ENCODE measurements at places on chromosomes 5 and 9.

GRCh38 chr9:86093788-86094555 lies 5.4 kb downstream of the GOLM1 start:
- DNase-seq = no peak

- peak; percentile 4 for DNase-seq
Measured at GRCh38 chr9:5851445-5851844, 18.5 kb upstream of the ERMP1 start.

DNA sequence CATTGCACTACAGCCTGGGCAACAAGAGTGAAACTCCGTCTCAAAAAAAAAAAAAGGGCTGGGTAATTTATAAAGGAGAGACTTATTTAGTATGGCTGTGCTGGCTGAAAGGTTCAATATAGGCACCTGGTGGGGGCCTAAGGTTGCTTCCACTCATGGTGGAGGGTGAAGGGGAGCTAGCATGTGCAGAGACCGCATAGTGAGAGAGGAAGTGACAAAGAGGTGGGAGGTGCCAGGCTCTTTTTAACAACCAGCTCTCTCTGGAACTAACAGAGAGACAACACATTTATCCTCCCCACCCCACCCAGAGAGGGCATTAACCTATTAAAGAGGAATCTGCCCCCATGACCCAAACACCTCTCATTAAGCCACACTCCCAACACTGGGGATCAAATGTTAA lies 28.9 kb upstream of the SERINC5 start:
- DNase-seq = no peak

DNA sequence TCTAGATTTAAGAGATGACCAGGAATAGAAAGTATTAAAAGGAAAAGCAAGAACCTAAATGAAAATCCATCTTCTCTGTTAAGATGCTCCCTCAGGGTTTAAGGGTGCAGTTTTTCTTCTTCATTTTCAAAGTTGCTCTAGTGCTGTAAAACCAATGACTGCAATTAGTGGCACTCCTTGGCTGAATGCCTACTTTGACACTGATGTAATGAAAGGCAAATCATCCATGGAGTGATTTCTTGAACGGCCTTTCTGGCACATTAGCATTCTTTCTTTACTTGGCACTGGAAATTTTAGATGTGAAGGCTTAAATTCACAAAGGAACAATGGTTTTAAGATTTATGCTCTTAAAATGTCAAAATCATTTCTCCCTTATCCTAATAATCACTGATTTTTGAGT lies 19.3 kb upstream of the ISCA1 start:
- no peak for DNase-seq

GRCh38 chr5:132688536-132689339 lies 14.9 kb downstream of the IL4 start:
- DNase-seq = peak; percentile 16

DNA sequence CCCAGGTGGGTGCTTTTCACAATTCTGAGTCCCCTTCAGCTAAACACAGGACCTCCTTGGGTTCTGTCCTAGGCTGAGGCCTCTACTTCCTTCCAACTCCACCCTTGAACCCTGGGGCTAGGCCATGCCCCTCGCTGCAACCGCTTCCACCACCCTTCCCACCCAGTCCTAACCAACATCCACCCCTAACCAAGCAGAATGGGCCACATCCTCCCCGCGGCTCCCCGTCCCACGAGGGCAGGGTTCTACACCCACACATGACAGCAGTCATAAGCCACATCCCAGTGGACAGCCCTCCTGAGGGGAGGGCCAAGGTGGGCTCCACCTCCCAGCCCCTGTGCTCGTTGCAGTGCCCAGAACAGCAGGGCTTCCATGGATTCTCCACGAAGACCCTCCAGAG lies 65.8 kb downstream of the SHB start:
- no peak for DNase-seq

- DNase-seq = no peak
Measured at GRCh38 chr5:6902597-6902996, 189.4 kb downstream of the TENT4A start.

DNA sequence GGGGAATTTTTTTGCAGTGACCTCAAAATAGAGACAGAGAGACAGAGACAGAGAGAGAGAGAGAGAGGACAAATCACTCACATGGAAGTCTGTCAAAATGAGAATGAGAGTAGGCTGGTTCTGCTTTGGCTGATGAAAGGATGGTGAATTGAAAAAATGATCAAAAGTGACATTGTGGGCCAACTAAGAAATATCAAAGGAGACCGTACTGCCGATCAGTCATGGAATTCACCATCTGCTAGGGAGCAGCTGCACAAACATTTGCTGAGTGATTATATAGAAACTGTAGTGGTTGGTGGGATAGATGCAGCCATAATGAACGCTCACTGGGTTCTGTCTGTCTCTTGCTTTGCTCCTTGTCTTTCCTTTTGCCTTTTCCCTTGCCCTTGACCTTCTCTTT lies 476.6 kb upstream of the SGCD start:
- peak; percentile 35 for DNase-seq

GRCh38 chr9:130321539-130321938 lies 56.0 kb downstream of the HMCN2 start:
- no peak for DNase-seq

DNA sequence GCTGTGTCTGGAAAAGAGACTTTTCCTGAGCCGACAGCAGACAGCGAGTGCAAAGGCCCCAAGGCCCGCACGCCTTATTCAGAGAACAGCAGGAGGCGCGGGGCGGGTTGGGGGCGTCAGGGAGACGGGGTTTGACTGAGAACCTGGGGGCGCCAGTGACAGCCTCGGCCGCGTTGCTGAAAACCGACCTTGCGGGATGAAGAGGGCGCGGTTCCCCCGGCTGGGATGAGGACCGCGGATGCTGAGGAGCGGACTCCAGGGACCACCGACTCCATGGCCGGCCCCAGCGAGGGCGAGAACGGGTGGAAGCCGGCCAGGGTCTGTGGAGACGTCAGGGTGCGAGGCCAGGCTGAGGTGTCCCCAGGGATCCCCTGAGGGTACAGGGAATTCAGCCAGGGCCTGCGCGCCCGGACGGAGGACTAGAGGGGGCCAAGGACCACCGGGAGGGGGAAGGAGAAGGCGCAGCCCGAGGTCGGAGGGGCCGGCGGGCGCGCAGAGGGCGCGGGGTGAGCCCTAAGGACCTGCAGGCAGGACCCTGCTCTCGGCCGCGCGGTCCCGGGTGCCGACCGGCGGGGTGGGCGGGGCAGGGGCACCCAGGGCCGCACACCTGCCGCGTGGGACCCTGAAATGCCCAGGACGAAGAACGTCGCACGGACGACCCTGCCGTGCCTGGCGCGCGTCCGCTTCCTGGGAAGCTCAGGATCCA lies 837 bp upstream of the AHRR start:
- no peak for DNase-seq

- DNase-seq = peak; percentile 85
Measured at GRCh38 chr9:35847792-35848572, 19.0 kb downstream of the TMEM8B start.

- DNase-seq = peak; percentile 86
Measured at GRCh38 chr5:68086857-68087256, 128.7 kb upstream of the PIK3R1 start.

GRCh38 chr9:96327694-96328352 lies 25.8 kb upstream of the HSD17B3 start:
- DNase-seq = peak; percentile 62

- no peak for DNase-seq
Measured at GRCh38 chr9:118650417-118650816, 718.8 kb downstream of the BRINP1 start.

DNA sequence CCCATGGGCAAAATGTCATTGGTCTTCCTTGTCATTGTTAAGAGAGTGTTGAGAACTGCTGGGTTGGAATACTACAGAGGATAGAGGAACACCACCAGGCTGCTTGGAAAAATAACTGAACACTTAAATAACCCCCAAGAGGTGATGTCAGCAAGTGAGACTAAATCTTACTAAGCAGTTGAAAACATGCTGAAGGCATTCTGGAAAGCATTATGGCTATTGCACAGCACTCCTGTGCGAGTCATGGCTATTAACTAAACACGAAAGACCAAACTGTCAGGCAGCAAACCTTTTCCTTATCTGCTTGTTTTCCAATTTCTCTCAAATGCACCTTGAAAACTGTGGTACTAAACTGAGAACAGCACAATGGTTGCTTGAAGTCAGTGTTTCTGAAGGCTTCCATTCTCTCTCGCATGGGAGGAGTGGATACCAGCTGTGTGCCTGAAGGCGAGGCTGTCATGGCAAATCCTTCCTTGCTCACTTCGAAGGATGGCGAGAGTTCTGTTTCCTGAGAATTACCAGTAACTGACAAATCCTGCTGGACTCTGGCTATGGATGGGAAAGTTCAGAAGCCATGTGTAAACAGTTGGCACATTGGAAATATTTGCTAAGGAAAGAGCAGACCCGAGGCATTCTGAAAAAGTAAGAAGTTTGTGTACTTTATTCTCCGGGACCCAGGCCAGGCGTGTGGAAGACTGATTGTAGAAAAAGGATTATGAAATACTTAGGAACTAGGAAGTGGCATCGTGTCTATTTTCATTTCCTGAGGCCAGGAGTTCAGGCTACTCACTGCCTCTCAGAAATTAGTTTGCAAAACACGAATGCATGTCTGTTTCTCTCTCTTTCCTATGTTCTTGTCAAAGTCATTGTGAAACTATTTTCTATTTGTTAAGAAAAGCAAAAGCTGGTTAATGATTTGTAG lies 182.1 kb downstream of the DMRT2 start:
- DNase-seq = peak; percentile 78

DNA sequence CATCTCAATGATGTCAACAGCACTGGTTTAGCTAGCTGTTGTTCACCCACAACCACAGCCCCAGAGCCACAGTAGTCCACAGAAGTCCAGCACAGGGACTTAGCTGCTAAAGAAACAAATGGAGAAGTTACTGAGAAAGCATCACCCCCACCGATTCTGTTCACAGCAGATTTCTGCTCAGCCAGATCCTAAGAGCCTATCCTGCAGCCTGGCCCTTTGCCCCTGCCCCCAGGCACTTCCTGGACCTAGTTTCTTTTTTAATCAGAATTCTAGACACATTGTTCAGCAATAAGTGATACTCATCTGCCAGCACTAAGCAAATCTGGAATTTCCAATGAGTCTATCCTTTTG lies 7.4 kb downstream of the B4GALT1 start:
- DNase-seq = peak; percentile 79

GRCh38 chr5:141182248-141182647 lies at the start of gene PCDHB16:
TSS of gene PCDHB16 (plus strand) at chr5:141182387. CDS start at chr5:141182560, 173 bp downstream.
- DNase-seq = peak; percentile 10

GRCh38 chr5:170269579-170269978 lies 28.0 kb downstream of the LCP2 start:
- no peak for DNase-seq

- no peak for DNase-seq
Measured at GRCh38 chr9:96854651-96855273, 448 bp upstream of the ZNF782 start.
